ENCODE measurements at places on chromosomes 3 and 15. TPM values are rescaled to one million over a fixed set of nuclear protein-coding genes. Genes with fewer than 3 reads are reported as not detected.

CHST2 gene
- 2.1 TPM for total RNA-seq

RHOV gene
- total RNA-seq = 17.8 TPM

CYP8B1 gene
- total RNA-seq = not detected

FES gene
- total RNA-seq = 3.2 TPM

MGLL gene
- total RNA-seq = 54.9 TPM

KBTBD13 gene
- under 0.01 TPM for total RNA-seq

MITF gene
- 8.7 TPM for total RNA-seq

RASGRP1 gene
- total RNA-seq = 2.7 TPM

GPR62 gene
- not detected for total RNA-seq

HCLS1 gene
- total RNA-seq = 1.9 TPM

MKRN3 gene
- not detected for total RNA-seq

PRRT3 gene
- total RNA-seq = 0.72 TPM

ADAMTS7 gene
- total RNA-seq = 2.4 TPM

CEP97 gene
- total RNA-seq = 10.6 TPM

CYP1A2 gene
- not detected for total RNA-seq

TXNRD3 gene
- 15.8 TPM for total RNA-seq

IL17RD gene
- 2.1 TPM for total RNA-seq

SLC2A2 gene
- under 0.01 TPM for total RNA-seq

PLIN1 gene
- total RNA-seq = 0.24 TPM

INKA1 gene
- 22.2 TPM for total RNA-seq

FSD2 gene
- not detected for total RNA-seq

FBXL2 gene
- total RNA-seq = 20.7 TPM

PFKFB4 gene
- total RNA-seq = 35.9 TPM

GOLGA6C gene
- not detected for total RNA-seq

OXTR gene
- total RNA-seq = 1.7 TPM

TUSC7 gene
- total RNA-seq = not detected

KLHL18 gene
- total RNA-seq = 27.2 TPM

GOLGA8O gene
- total RNA-seq = 0.48 TPM

CASR gene
- not detected for total RNA-seq

MUC13 gene
- total RNA-seq = not detected

IRAK2 gene
- total RNA-seq = 40.7 TPM

ITGA11 gene
- not detected for total RNA-seq

GP5 gene
- not detected for total RNA-seq

GRIP2 gene
- total RNA-seq = not detected

CTXN2 gene
- total RNA-seq = not detected

GABRB3 gene
- 2.6 TPM for total RNA-seq

SEMA6D gene
- total RNA-seq = 1.7 TPM

KLF15 gene
- total RNA-seq = 3.2 TPM

CMC1 gene
- total RNA-seq = 2.1 TPM
